Cortex of kidney (tissue), 1 donor: ENCODE measurements at places on chromosomes 2 and 18.

GRCh38 chr2:233100192-233100998 is 40.3 kb downstream of the INPP5D start:
- no peak for DNase-seq

GRCh38 chr18:3878401-3878800 is 428.4 kb downstream of the TGIF1 start:
- DNase-seq, result no peak

DNA sequence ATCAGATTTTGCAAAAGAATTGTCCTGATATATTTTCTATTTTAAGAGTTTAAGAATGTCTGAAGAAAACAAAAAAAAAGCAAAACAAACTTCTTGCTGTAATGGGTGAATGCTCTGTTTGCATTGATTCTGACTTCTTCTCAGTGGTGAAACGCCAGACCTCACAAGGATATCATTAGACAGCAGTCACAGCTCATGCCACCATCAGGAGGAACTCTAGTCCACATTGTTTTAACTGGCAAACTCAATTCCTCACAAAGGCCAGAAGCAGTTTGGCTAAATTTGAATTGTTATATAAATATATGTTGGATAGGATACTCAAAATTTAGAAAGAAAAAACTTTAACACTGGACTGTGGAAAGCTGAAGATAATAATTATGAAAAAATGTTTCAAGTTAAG is 89.4 kb downstream of the DOK6 start:
- no peak for DNase-seq

- no peak for DNase-seq
Measured at GRCh38 chr2:126507425-126507911, 148.5 kb upstream of the GYPC start.

- no peak for DNase-seq
Measured at GRCh38 chr18:67695684-67696083, 179.2 kb upstream of the DSEL start.

- no peak for DNase-seq
Measured at GRCh38 chr2:7007846-7008741, 90.9 kb downstream of the RNF144A start.

GRCh38 chr18:54260396-54261072 is 8.8 kb upstream of the POLI start:
- DNase-seq, result no peak

GRCh38 chr2:217900010-217900779 is 102.6 kb downstream of the TNS1 start:
- no peak for DNase-seq

DNA sequence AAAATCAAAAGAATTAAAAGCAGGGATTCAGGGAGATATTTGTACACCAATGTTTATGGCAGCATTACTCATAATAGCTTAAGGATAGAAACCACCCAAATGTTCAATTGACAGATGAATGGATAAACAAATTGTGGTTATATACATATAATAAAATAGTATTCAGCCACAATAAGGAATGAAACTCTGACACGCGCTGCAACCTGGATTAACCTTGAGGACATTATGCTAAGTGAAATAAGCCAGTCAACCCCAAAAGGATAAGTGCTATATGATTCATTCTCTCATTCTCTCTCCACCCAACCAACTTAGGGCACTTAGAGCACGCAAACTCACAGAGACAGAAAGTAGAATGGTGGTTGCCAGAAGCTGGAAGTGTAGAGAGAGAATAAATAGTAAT is 216.8 kb upstream of the SLC14A2 start:
- DNase-seq, result no peak

GRCh38 chr2:119040730-119041129 is 98.7 kb downstream of the MARCO start:
- no peak for DNase-seq

- no peak for DNase-seq
Measured at GRCh38 chr2:230849633-230850357, 14.9 kb upstream of the ITM2C start.

- DNase-seq, result no peak
Measured at GRCh38 chr2:82690757-82691411, 1768.2 kb downstream of the SUCLG1 start.

- DNase-seq, result no peak
Measured at GRCh38 chr2:10216677-10217488, 85.8 kb upstream of the HPCAL1 start.

GRCh38 chr2:24009680-24010476 is at the start of gene MFSD2B:
Gene MFSD2B, plus strand, starts transcription at chr2:24010085. Its CDS starts 12 bp downstream, at chr2:24010097.
- no peak for DNase-seq

DNA sequence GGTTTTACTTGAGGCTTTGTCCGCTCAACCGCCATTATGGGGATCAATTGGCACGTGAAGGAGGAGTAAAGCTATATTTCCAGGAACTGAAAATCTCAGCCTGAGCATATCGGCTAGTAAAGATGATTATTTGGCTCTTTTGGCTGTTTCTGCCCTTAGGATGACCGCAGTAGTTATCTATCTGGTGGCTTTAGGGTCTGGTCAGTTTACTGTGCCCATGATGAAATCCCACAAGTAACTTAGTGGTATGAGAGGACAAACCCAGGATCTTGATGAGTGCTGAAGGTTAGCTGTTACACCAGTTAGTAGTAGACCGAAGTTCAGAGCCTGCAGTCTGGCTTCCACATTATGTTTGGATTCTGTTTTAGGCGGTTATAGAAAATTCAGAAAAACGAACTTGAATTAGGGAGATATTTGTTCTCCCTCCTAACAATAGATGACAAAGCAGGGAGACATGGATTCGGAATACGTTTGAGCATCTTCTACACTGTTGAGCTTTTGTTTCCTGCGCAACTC is 1.2 kb downstream of the MAT2A start:
- no peak for DNase-seq

DNA sequence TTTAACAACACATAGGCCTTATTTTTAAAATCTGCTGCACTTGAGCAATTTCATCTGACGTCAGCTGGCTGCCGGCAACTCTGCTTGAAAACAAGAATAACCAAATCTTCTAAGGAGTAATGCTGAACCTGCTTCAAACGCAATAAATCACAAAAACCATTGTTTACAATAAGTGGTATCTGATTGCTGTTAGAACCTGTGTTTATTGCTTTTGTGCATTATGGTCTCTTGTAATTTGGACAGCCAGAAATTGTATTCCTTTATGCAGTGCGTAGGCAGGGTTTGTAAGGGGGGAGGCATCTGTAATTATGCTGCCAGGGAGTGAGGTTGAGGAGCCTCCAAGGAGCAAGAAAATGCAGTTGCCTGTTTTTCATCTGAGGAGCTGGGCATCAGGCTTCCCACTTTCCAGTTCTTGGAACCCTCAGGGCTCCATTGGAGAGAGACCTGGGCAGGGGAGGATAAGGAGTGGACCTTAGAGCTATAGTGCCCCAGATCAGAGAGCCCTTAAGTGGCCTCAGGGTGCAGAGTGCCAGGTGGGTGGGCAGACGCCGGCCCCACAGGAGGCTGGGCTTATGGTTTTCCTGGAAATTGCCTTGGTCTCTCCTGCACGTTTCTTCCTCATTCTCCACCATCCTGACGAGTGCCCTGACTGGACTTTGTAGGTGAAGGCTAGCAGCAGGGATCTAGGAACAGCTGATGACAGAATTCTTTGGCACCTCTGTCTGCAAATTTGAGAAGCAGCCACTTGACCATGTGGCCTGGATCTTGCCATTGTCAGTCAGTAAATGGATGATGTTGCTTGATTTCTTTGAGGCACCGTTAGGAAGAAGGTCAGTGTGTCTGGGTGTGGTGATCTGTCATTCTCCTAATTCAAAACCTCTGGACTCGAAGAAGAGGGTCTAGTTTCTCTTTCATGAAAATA is 129.2 kb downstream of the KLHL29 start:
- DNase-seq, result no peak

DNA sequence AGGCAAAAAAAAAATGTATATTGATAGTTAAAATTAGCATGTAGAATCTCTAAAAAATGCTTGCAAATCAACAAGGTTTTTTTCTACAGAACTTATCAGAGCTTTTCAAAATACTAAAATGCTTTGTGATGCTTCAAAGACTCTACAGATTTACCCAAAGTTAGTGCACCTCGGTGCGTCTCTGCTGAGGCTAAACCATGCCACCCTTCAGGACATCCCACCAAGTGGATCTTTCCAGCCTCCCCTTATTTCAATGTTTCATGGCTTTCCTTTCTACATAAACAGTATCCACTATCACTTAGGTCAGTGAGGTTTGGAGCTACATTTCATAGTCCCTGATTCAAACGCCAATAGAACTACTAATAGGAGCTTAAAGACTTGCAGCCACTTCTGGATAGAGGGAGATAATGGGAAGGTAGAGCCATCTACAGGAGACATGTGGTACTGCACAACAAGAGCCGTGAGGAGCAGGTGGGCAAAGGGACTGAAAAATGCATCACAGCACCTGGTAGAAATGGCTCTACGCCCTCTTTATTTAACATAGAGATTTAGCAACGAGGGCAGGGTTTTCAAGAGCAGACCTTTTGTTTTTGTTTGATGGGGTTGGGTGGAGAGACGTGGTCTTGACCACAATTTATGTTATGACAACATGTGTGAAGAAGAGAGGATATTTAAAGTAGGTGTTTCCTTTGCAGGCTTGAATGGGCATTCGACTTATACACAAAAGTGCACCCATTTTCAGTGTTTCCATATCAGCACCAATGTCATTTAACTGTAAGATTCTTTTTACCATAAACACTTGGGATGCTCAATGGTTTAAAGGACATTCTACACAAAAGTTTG is 56.1 kb upstream of the SLC35G4 start:
- DNase-seq, result no peak

DNA sequence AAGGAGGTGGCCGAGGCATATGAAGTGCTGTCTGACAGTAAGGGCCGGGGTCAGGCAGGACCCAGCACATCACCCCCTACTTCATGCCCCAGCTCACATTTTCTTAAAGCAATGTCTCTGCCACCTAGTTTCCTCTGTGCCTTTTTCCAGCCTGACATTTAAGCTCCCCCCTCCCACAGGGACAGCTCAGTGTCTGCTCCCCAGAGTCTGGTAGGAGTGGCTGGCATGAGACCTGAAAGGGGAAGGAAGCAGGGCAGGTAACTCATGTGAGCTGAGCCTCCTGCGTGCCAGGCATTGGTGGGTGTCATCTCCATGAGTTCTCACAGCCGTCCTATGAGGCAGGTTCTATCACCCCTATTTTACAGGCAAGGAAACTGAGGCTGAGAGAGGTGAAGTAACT is 1.5 kb downstream of the DNAJB2 start:
- no peak for DNase-seq

DNA sequence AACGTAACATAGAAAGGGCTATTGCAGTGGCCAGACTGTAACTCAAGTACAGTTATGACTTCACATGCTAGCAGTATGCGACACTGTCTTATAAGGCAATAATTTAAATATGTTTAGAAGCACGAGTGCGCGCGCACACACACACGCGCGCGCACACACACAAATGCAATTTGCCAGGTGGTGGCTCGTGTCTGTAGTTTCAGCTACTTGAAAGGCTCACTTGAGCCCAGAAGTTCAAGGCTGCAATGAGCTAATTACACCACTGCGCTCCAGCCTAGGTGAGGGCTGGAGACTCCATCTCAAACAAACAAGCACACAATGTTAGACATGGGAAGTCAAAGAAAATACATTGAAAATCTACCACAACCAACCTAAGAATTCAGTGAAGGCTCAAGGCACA is 103.7 kb downstream of the USP34 start:
- no peak for DNase-seq

GRCh38 chr2:200380091-200380561 is 73.6 kb downstream of the SPATS2L start:
- DNase-seq, result no peak

DNA sequence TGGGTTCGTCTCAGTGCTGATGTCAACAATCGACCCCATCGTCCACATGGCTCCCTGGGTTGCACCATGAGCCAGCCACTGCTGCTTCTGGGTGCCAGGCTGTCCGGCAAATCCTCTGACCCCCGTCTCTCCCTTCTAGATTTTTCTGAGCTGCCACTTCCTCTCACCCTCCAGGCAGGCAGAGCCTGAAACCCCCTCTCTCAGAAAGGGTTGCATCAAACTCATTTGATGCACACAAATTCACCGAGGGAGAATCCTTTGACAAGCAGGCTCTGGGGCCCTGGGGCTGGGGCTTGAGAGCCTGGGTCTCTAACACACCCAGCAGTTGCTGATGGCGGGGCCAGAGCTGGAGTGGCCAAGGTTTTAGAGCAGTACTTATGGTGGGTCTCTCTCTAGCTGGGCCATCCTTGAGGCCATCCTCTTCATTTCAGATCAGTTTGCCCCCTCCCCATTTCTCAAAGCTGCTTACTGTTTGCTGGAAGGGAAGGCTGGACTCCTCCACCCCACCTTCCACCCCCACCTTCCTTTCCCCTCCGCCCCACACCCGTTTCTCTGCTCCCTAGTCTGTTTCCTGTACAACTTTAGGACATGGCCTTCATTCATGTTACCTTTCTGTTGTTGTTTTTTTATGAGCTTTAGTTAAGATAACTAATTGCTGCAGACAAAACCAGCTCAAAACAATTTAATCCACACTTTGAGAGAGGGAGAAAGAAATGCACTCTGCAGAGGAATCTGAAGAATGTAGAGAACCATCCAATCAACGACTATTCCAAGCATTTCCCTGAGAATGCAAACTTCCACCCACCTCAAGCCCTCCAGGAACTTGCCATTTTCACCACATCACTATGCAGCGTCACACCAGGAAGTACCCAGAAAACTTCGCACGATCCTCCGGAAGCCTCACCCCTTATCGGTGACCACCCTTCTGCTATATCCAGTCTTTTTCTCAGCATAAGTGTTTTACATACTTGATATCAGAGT is 69.5 kb downstream of the ARL4C start:
- no peak for DNase-seq
